ENCODE measurements at places on chromosomes 7 and 10. TPM values are rescaled to one million over a fixed set of nuclear protein-coding genes. Genes with fewer than 3 reads are reported as not detected.

Gene AVPI1
- total RNA-seq, result 1.8 TPM

Gene AGAP6
- total RNA-seq, result 21.9 TPM

Gene COPS6
- 43.7 TPM for total RNA-seq

Gene FAM25G
- total RNA-seq, result not detected

Gene ITGB8
- not detected for total RNA-seq

Gene HOXA10
- 0.19 TPM for total RNA-seq

Gene TFR2
- total RNA-seq, result 5.8 TPM

Gene ASB15
- total RNA-seq, result not detected

Gene CPED1
- not detected for total RNA-seq

Gene IKZF1
- total RNA-seq, result 427 TPM

Gene TLX1
- not detected for total RNA-seq

Gene MBL2
- total RNA-seq, result not detected

Gene TMEM196
- total RNA-seq, result not detected

Gene EGFR
- 0.09 TPM for total RNA-seq

Gene BCAP29
- 37.8 TPM for total RNA-seq

Gene LRRC18
- not detected for total RNA-seq

Gene SLC35B4
- total RNA-seq, result 18.3 TPM

Gene RELN
- not detected for total RNA-seq

Gene YAE1
- 12.8 TPM for total RNA-seq

Gene BLNK
- not detected for total RNA-seq

Gene PTCD1
- 6.1 TPM for total RNA-seq

Gene PTPRN2
- total RNA-seq, result 0.79 TPM

Gene FGFBP3
- 1.4 TPM for total RNA-seq

Gene PPP1R9A
- 0.19 TPM for total RNA-seq

Gene NYAP1
- 0.67 TPM for total RNA-seq

Gene SYCE1
- 0.37 TPM for total RNA-seq
